ENCODE measurements at places on chromosomes 5 and 9.
A peak's percentile ranks its signal among the peaks of the same experiment; 100 is the strongest.

- no peak for DNase-seq
Measured at GRCh38 chr9:14400658-14400995, 86.7 kb upstream of the NFIB start.

DNA sequence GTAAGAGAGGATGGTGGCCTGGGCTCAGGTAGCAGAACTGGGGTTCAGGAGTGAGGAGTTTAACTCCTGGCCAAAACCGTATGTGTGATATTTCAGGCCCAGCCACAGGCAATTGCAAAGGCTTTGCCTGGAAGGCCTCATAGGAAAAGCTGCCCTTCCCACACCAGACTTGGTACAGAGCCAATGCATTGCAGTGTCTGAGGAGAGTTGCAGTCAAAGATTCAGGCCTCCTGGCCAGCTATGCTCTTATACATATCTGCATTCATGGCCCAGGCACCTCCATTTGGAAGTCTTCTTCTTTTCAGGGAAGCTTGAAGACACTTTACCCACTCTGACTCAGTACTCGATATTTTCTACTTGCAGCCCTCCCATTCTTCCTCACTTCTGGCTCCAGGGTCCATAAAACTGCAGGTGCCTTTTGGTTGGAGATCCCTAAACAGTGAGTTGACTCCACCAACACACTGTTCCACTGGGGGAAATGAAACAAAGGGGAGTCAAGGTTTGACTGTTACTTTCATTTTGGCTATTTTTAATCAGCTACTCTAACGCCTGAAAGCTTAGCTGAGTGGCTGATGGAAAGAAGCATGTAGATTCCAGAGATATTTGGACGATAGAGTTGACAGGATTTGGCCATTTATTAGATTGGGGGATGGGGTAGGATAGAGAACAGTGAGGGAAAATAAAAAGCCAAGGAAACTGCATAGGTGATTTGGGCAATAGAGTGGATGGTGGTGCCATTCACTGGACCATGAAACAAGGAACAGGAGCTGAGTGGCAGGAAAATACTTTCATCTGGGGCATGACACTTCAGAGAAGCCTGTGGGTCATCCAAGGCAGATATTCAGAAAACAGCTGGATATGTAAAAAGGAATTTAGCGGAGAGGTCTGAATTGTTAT lies 30.6 kb upstream of the IL33 start:
- DNase-seq = no peak

- no peak for DNase-seq
Measured at GRCh38 chr9:69093471-69094103, 58.0 kb downstream of the FXN start.

DNA sequence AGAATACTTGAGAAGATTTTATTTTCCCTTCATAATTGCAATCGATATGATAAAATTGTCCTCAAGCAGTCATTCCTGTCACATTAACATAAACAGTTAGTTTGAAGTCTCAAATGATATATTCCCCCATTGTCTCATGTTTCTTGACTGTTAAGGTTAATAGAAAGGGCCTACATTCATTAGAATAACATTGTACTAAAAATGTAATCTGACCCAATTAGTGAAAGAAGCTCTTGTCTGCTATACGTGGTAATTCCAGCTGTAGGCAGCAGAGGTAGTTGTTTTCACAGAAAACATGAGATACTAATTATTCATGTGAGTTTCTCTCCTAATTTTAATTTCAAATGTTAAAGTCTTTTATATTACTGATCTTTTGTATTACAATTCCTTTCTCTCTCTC lies 25.9 kb upstream of the AP3B1 start:
- DNase-seq = no peak

- DNase-seq = no peak
Measured at GRCh38 chr9:70415476-70415875, 1.0 kb upstream of the KLF9 start.

DNA sequence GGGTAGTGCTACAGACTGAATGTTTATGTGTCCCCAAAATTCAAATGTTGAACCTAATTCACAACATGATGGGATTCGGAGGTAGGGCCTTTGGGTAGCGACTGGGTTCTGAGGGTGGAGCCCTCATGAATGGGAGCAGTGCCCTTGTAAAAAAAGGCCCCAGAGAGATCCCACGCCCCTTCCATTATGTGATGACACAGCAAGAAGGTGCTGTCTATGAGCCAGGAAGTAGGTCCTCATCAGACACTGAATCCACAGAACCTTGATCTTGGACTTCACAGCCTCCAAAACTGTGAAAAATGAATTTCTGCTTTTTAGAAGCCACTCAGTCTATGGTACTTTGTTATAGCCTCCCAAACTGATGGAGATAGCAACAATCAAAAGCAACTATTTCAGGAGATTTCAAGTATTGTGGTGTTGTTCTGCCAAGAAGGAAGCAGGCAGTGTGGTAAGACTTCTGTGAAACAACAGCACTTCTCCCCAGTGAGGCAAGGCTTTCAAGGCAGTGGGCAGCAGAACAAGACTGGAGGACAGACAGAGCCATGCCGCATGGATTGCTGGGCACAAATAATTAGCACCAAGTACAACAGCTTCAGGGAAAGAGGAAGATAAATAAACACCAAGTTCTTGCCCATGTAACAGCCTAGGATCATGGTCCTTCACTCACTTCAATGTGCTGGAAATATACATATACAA lies 76.1 kb downstream of the OR2K2 start:
- peak; percentile 76 for DNase-seq

DNA sequence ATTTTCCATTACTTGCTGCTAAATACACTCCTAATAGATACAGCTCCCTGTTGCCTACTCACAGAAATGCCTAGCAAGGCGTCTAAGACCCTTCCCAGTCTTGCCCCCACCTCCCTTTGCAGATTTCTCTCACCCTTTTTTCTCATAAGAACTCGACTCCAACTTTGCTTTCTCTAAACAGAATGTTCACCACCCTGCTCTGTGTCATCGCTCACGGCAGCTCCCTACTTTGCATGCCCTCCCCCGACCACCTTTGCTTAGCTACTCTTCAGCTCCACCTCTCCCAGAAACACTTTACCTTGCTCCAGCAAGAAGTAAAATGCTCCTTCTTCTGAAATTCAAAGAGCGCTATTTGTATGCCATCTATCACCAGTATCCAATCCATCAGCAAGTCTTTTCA lies 15.2 kb upstream of the PPP1R2B start:
- no peak for DNase-seq

GRCh38 chr9:137115394-137116026 lies 977 bp upstream of the DPP7 start:
- DNase-seq = no peak

DNA sequence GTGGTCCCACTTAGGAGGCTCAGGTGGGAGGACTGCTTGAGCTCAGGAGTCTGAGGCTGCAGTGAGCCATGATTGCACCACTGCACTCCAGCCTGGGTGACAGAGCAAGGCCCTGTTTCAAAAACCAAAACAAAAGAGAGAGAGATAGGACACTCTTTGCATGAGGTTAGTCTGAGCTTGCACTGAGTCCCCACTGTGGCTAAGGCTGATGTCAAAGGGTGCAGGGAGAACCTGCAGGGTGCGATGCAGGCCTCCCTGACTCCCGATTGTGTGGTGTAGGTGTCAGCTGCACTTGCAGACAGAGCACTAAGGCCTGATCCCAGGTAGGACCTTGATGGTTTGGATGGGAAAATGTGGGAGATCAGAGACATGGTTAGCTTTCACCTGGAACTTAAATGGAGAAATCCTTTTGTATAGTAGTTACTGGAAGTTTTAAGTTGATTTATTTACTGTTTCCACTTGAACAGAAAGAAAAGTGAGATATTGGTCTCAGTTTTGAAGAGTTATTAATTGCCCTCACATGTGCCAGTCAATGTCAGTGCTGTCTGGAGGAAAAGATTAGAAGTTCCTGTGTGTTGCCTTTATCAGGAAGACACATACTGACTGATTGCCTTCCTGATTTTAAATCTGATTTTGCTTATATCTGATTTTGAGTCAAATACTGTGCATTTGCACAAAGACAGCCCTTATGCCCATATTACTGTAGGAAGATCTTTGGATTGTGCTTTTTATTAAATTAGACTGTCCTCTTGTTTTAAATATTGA lies 260.0 kb downstream of the MAST4 start:
- DNase-seq = no peak

DNA sequence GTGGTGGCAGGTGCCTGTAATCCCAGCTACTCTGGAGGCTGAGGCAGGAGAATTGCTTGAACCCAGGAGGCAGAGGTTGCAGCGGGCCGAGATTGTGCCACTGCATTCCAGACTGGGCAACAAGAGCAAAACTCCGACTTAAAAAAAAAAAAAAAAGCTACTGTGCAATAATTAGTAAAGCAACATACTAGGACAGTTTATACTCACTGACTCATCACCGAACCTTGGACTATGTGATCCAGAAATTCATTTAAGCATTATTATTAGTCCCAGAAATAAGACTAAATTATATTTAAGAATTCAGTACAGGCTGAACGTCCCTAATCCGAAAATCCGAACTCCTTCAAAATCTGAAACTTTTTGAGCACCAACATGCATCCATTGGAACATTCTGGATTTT lies 37.8 kb downstream of the GOLPH3 start:
- DNase-seq = no peak

DNA sequence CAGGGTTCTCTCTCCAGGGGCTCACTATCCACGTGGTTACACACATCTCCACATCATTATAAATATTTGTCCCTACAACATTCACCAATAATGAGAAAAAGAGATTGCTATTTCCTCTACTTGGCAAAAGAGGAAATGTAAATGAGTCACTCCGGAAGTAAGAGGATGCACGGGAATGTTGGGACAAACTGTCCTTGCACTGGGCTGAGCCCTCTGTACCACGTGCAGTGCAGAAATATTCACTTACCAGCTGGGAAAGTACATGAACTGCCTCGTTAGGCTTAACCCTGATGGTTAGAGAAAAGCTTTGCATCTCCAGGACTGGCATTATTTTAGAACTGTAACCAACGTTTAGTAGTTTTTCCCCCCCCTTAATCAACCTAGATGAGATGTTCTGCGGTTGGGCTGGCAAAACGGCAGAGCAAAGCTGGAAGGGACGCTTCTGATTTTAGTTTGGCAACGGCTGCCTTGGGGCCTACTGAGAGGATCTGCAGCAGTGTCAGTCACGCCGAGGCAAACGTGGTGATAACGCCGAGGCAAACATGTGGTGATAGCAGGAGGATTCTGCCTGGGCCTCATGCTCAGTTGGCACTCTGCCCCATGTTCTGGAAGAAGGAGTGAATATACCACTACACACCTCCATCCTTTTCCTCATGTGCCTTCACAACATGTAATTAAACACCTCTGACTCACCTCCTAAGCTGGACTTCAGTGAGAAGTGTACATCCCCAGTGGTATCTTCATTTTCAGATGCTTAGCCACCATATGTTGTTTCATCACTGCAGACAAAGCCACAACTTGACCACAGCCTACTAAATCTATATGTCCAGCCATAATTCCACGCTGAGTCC lies 661.4 kb upstream of the KLF4 start:
- no peak for DNase-seq

GRCh38 chr9:89440046-89440445 lies 57.9 kb downstream of the SEMA4D start:
- DNase-seq = no peak

- peak; percentile 14 for DNase-seq
Measured at GRCh38 chr9:4741365-4742089, 525 bp upstream of the AK3 start.

GRCh38 chr9:136748666-136749611 lies 614 bp upstream of the LCN6 start:
- no peak for DNase-seq

- no peak for DNase-seq
Measured at GRCh38 chr9:103991698-103992097, 102.4 kb upstream of the SMC2 start.

- DNase-seq = no peak
Measured at GRCh38 chr5:114317751-114318150, 44.1 kb upstream of the KCNN2 start.

DNA sequence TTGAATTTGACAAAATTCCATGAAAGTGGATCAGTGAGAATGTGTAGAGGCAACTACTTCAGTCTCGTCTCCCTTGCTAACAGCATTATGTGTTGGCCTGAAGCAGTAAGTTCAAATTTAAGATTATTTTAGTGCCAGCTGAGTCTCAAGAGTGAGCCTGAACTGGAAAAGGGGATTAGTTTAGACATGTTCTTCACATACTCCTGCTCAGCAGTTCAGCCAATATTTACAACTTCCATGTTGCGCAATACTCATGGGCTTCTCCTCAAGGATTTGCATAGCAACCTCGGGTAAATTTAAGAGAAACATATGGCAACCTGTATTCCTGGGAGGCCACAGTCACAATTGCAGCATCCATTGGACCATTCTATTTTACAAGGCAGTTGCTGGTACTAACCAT lies 553.8 kb downstream of the PTPRD start:
- DNase-seq = no peak

DNA sequence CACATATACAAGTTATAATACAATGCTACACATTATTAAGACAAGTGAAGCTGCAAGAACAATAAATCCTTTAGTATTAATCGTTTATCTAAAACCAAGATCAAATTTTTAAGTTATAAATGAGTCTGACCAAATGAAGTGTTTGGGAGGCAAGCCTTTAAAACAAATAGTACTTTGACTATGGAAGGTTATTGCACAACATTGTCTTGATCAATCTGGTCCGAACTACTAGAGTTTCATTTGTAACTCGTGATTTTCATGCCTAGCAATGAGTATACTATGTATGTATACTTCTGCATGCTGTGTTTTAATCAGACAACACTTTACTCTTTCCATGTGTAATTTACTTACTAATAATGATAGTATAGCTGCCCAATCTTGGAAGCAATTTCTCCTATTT lies 87.2 kb upstream of the GOLGA1 start:
- no peak for DNase-seq

DNA sequence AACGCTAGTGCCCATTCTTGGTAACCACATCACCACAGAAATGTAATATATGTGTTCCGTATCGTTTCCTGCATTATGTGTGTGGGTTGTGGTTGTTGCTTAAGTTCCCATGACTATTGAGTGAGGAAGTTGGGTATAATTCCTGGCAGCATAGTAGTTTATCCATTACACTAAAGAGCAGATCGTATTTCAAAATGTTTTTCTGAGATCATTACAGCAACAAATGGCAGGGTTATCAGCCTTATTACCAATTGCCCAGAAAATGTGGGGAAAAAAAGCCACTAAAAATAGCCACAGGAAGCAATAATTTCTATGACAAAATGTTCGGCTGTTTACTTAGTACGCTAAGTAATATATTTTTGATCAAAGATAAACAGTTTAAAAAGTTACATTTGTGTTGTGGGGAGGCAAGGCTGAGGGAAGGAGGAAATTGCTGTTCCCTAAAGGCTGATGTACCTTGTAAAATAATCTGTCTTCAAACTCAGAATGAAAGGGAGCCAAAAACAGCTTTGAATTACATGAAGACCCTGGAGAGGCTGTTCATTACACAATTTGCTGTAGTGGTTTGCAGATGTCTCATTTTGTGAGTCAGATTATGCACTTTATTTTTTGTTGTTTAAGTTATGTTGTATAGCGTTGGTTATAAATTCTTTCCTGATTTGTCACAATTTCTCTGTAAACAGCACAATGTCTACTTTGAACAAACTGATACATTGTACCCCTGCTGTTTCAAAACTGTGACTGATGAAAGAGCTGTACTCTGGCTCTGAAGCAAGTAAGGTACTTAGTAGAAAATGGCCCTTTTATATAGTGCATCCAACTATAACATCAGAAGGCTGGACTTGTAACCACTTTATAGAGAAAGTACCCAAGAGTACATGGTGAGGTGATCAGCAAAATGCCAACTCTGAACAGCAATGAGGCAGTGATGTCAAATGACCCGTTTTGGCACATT lies 1028.5 kb downstream of the NR2F1-AS1 start:
- no peak for DNase-seq

All from HL-60 (cell line).